ENCODE measurements at places on chromosomes 12 and 14. TPM values are rescaled to one million over a fixed set of nuclear protein-coding genes. Genes with fewer than 3 reads are reported as not detected.

Gene LYSET
- total RNA-seq = 5.2 TPM

Gene FOXN4
- total RNA-seq = not detected

Gene DAZAP2
- total RNA-seq = 344 TPM

Gene C14orf39
- total RNA-seq = not detected

Gene TMEM121
- 5.5 TPM for total RNA-seq

Gene HPD
- total RNA-seq = 6.8 TPM

GRCh38 chr12:44653861-44654527 is 222.1 kb downstream of the NELL2 start:
- DNase-seq = no peak
- no peaks in the 10 kb centered on the region for H3K4me1 ChIP-seq
- no peak overlapping the region for H3K4me3 ChIP-seq
- no peak overlapping the region for H3K27ac ChIP-seq

DNA sequence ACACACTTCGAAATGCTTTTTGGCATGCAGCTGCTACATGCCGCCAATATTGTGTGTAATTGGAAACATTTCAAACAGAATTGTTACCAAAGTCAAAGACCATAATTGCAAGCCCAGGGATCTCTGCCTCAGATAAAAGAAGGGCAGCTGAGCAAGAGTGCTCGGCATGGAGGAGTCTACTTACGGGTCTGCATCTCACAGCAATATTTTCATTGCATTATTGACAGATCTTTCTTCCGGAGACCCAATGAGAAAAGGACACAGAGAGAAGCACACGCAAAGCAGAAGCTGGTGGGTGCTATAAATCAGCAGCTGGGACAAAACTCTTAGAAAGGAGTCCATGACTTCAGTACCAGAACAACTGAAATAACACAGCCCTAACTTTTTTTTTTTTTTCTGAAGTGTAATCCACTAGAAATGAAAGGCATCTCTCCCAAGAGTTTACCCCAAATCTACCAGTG is 4.9 kb downstream of the PRICKLE1 start:
- no peaks in the 10 kb centered on the region for H3K36me3 ChIP-seq
- H3K4me1 ChIP-seq = peaks cover 2% of the 10 kb centered on the region
- peak overlapping the region; percentile 25 for H3K4me3 ChIP-seq
- no peaks in the 10 kb centered on the region for H3K27me3 ChIP-seq
- H3K27ac ChIP-seq = no peak overlapping the region

DNA sequence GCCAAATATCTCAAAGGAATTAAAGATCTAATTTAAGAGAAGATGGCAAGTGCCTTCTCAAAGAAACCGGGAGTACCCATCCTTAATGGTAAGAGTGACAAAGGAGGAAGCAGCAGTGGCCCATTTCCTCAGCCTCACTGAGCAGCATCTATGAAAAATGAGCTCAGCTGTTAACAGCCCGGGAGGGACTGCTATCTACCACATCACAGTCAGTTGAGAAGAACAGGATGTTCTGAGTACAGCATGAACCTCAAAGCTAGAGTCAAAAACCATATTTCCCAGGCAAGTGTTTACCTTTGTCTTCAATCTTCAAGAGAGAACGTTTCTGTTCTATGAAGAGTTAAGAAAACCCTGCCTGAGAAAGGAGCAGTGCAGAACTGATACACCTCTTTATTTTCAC is 115.0 kb downstream of the BTG1 start:
- no peaks in the 10 kb centered on the region for H3K27me3 ChIP-seq
- H3K36me3 ChIP-seq = no peaks in the 10 kb centered on the region
- H3K4me3 ChIP-seq = no peak overlapping the region
- no peak for DNase-seq
- H3K27ac ChIP-seq = peak overlapping the region; percentile 36

DNA sequence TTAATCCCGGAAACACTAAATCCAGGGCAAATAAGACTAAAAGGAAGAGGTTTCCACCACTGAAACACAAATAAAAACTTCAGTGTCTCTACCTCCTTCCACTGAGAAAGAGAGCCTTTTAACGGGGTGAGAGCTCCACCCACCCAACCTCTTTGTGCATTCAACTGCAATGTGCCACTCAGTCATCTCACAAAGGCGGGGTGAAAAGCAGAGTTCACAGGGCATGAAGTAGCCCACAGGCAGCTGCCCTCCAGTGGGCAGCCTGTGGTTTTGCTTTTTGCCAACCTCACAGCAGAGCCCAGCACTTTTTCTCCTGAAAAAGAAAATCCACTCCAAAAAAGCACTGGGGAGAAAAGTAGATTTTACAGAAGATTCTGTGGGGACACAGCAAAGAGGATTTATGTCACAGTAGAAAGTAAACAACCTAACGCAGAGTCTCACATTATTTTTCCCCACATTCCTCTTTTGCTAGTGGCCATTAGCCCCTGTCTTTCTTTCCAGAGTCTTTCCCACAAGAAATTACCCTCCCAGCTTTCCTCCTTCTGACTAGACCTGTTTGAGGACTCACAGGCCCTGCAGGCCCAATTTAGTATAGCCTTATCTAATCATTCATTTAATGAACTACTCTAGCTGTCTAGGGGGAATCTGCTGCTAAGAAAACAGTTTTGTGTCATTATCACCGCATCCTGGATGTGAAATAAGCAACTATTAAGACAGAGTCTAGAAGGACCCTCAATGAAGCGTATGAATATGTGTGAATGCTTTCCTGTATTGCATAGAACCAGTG is 753.8 kb upstream of the FOXG1 start:
- H3K27me3 ChIP-seq = no peaks in the 10 kb centered on the region
- no peak overlapping the region for H3K4me3 ChIP-seq
- H3K4me1 ChIP-seq = no peaks in the 10 kb centered on the region
- no peaks in the 10 kb centered on the region for H3K36me3 ChIP-seq

DNA sequence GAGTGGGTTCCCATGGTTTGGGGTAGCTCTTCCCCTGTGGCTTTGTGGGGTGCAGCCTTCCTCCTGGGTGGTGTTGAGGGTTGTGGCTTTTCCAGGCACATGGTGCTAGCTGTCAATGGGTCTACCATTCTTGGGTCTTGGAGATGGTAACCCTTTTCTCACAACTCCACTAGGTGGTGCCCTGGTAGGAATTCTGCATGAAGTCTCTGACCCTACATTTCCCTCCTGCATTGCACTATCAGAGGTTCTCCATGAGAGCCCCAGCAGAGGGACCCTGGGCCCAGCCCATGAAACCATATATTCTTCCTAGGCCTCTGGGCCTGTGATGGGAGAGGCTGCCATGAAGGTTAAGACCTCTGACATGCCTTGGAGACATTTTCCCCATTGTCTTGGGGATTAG is 1093.3 kb downstream of the SLC16A7 start:
- H3K36me3 ChIP-seq = no peaks in the 10 kb centered on the region
- no peak overlapping the region for H3K4me3 ChIP-seq
- H3K27ac ChIP-seq = no peak overlapping the region
- DNase-seq = no peak
- H3K4me1 ChIP-seq = no peaks in the 10 kb centered on the region
- H3K27me3 ChIP-seq = no peaks in the 10 kb centered on the region

DNA sequence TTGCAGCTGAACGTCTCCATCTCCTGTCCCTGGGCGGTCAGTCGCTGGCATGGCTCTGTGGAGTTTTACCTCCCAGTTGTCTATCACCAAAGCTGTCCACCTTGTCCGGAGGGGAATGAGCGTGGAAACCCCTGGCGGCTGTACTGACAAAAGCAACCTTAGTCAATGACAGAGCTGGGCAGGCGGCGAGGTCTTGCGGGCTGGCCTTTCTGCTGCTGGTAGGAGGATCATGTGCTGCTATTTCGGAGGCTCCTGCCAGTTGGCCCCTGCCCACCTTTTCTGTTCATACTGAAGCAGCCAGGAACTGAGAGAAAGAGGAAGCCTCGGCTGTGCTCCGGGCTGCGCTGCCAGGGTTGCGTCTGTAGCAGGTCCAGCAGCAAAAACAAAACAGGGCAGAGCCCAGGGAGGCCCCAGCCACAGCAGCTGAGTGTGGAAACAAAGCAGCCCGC is 57.7 kb downstream of the HMGA2 start:
- peak overlapping the region; percentile 62 for H3K4me3 ChIP-seq
- no peaks in the 10 kb centered on the region for H3K27me3 ChIP-seq
- H3K36me3 ChIP-seq = no peaks in the 10 kb centered on the region
- peaks cover 28% of the 10 kb centered on the region for H3K4me1 ChIP-seq
- no peak overlapping the region for H3K27ac ChIP-seq

- no peaks in the 10 kb centered on the region for H3K36me3 ChIP-seq
- H3K4me1 ChIP-seq = peaks cover 19% of the 10 kb centered on the region
- no peak for DNase-seq
- H3K4me3 ChIP-seq = peak overlapping the region; percentile 75
Measured at GRCh38 chr14:23550812-23551265, 726 bp downstream of the ZFHX2 start.

GRCh38 chr12:131912518-131913274 is 16.4 kb upstream of the PUS1 start:
- H3K27ac ChIP-seq = peak overlapping the region; percentile 60
- H3K36me3 ChIP-seq = peaks cover 79% of the 10 kb centered on the region
- H3K4me1 ChIP-seq = peaks cover 7% of the 10 kb centered on the region

Measured in thoracic aorta (tissue), 2 donors.